ENCODE measurements at places on chromosomes 11 and 22.

GRCh38 chr11:134519390-134519750, 107.3 kb upstream of the B3GAT1 start:
- DNase-seq, result no peak

DNA sequence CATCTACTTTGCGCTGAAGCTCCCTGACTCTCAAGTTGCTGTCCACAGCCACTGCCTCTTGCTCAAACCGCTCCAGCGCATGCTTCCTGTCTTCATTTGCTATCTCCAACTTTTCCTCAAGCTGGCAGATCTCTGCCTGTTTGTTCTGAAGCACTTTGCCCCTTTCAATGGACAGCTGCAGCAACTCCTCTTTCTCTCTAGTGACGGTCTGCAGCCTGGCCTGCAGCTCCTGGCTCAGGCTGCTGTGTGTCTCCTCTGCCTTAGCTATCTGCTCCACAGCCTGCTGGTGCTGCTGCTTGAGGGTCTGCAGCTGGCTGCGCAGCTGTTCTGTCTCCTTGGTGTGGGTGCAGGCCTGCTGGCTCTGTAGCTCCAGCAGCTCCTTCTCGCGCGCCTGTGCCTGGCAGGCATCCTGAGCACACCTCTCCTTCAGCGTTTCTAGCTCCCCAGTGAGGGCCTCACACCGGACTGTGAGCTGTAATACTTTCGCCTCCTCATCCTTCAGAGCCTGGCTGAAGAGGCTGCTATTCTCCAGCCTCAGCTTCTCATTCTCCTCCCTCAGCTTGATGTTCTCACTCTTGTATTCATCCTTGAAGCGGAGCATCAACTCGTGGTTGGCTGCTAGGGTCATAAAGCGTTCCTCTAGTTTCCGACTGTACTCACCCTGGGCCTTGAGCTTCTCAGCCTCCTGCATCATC, 723 bp downstream of the CCDC89 start:
- DNase-seq, result no peak

DNA sequence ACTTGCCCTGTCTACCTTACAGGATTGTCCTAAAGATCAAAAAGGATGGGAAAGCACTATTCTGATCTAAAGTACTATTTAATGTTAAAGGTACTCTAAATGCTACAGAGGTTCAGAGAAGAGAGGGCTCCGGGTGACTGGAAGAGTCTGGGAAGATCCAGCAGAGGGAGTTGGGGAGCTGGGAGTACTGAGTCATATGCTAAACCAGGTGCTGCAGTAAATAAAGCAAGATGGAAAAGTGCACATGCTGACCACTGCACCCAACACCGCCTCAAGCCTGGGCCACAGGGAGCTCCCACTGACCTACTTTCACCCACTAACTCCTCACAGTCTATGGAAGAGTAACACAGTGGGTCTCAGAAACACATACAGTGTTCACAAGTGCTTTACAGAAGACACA, 49.3 kb downstream of the WT1 start:
- peak; percentile 37 for DNase-seq

- no peak for DNase-seq
Measured at GRCh38 chr11:80320226-80320625, 879.4 kb upstream of the TENM4 start.

- no peak for DNase-seq
Measured at GRCh38 chr11:118226781-118227180, 2.0 kb upstream of the JAML start.

DNA sequence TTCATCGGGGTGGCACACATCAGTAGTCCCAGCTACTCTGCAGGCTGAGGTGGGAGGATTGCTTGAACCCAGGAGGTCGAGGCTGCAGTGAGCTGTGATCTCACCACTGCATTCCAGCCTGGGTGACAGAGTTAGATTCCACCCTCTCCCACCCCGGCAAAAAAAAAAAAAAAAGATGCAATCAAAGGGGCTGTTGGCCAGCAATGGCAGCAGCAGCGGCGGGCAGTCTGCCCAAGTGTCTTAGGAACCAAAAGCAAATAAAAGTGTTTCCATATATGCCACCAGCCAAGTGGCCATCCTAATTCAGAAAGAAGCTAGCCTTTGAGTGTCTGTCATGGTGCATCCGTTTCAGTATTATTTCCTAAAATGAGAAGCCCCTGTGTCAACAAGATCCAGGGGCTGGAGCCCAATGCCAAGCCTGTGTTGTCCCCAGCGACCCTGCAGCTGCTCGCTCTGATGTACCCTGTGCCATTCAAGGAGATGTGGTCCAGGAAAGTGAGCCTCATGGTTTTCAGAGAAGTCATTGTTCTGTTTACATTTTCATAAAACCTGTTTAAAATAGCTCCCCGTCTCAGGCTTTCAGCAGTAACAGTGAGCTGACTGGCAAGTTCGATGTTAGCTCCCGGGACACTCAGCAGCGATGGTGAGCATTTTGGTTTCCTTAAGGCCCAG, 12.5 kb downstream of the CDPF1 start:
- no peak for DNase-seq

DNA sequence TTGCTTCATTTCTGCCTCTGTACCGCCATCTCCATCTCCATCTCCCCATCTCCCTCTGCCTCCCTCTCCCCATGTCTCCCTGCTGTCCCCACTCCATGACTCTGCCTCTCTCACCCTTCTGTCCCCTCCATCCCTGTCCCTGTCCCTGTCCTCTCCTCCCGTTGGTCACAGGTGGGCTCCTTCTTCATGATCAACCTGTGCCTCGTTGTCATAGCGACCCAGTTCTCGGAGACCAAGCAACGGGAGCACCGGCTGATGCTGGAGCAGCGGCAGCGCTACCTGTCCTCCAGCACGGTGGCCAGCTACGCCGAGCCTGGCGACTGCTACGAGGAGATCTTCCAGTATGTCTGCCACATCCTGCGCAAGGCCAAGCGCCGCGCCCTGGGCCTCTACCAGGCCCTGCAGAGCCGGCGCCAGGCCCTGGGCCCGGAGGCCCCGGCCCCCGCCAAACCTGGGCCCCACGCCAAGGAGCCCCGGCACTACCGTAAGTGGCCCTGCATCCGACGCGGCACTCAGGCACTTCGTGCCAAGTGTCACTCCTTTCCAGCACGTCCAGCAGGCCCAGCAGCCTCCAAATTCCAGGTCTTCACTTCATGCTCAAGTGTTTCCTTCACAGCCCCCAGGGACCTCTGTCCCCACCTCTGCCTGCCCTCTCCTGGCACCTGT, 76.0 kb downstream of the CACNA1I start:
- no peak for DNase-seq

DNA sequence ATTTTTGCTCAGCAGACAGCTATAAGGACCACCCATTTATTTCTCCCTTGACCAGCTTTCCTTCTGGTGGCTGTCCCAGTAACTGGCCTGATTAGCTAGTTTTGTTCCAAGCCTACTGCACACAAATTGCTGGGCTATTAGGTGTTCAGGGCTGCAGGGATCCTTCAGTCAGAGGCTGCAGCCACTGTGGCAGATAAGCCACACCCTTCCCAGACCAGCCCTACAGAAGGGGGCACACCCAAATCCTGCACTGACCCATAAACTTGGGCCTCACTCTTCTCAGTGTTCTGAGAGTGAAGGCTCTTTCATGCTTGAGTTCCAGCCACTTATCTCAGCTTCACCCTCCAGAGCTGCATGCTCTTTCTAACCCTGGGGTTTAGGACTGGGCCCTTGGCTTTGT, 200.0 kb downstream of the AASDHPPT start:
- DNase-seq, result no peak

DNA sequence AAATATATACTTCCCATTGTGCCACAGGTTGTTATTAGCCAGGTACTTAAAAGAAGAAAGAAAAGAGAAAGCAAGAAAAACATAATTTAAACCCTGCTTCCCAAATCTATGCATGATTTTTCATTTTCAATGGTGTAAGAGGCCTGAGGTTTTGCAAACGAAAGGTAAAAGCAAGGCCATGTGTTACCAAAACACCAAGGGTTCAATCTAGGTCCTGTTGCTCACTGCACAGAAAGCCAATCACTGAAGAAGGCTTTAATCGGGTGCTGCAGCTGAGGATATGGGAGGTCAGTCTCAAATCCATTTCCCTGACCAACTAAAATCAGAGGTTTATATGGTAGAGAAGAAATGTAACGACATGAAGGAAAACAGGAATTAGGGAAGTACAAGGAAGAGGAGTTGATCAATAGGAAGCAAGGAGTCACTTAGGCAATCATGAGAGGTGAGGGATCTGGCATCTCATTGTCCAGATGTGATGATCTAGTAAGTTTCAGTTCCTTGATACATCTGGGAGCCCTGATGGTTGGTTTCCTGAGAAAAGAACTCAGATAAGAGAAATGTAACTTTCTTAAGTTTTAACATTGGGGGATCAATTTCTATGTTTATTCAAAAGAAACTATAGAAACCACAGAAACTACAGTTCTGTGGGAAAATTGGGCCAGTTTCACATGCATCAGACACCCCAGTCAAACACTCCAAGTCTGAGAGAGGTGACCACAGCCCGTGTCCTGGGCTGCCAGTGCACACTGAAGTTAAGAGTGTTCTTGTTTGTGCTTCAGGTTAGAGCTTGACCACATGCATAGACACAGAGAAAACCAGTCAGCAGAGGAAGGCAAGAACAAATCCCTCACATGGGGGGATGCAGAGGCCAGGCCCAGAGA, 18.1 kb upstream of the DKK3 start:
- no peak for DNase-seq

DNA sequence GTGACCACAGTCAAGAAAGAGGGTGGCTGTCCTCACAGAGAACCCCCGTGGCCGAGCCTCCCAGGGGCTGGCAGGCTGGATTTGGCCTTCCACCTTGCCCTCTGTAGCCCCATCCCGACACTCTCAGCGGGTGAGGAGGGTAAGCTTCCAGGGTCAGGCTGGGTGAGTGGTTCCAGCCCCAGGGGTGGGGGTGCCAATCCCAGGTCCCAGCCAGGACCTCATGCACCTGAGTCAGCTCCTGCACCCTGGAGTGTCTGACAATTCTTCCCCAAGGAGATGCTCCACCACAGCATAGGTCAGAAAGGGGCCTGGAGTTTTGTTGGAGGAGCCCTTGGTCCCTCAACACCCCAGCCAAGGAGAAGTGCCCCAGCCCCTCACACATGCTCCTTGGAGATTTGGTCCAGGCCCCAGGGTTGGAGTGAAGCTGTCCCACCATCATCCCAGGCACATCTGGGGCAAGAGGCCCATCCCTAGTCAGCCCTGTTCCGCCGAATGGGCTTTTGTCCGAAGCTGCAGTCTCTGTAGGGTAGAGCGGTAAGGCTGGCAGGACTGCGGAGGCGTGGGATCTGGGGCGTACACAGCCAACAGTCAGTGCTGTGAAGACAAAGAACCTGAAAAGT, 8.4 kb downstream of the LINC01488 start:
- no peak for DNase-seq
